ENCODE measurements at places on chromosomes 12 and 14.

- DNase-seq = no peak
Observed at GRCh38 chr12:1966561-1967226, 37.6 kb downstream of the DCP1B start.

DNA sequence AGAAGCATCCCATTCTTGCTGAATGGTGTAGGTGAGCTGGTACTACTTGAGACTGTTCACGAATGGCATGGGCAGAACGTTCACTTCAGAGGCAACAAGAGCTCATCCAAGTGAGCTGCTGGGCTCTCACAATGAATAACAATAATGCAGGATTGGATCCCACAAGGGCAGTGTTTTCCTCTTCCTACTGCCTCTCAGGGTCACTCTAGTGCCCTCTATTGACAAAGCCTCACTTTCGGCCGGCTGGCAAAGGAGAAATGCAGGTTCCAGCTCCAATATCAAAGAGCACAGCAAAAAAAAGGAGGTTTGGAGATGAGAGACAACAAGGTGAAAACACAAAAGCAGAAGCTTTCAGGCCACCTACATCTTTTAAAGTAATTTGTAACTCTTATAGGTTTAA is 74.6 kb upstream of the MYF6 start:
- DNase-seq = no peak

- DNase-seq = no peak
Observed at GRCh38 chr14:38056270-38056669, 151.4 kb upstream of the SSTR1 start.

- no peak for DNase-seq
Observed at GRCh38 chr12:112798048-112798760, 6.7 kb downstream of the RPH3A start.

DNA sequence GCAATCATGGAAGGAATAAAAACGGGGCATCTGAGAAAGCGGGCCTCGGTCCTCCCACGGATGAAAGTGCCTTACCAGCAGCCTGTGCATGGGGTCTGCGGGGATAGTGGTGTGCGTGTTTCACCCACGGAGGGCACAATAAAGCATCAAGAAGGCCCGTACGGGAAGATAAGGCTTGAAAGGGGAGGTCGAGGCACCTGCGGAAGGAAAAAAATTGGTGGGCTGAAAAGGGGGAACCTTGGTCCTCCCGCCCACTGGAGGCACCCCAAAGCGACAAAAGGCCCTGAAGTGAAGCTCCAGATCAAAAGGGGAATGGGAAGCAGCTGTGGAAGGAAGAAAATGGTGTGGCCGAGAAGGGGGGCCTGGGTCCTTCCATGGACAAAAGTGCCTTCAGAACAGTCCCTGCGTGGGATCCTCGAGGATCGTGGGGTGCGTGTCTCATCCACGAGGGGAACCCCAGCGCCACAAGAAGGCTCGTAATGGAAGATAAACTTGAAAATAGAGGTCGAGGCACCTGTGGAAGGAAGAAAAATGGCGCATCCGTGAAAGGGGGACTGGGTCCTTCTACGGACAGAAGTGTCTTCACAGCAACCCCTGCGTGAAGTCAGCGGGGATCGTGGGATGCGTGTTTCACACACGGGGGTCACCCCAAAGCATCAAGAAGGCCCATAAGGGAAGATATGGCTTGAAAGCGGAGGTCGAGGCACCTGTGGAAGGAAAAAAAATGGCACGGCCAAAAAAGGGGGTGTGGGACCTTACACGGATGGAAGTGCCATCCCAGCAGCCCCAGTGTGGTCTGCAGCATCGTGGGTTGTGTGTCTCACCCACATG is 276.9 kb downstream of the ALG10 start:
- no peak for DNase-seq

- no peak for DNase-seq
Observed at GRCh38 chr12:111638556-111638955, 39.4 kb upstream of the ATXN2 start.
